ENCODE measurements at places on chromosomes 5 and 9. TPM values are rescaled to one million over a fixed set of nuclear protein-coding genes. Genes with fewer than 3 reads are reported as not detected.

Gene STOML2
- 100 TPM for total RNA-seq

Gene LCN2
- total RNA-seq = 143 TPM

Gene GABRA1
- total RNA-seq = not detected

Gene SV2C
- 0.60 TPM for total RNA-seq

Gene HEXB
- 101 TPM for total RNA-seq

Gene IL13
- total RNA-seq = not detected

Gene IL3
- not detected for total RNA-seq

Gene PCDHGC4
- 3.6 TPM for total RNA-seq

Gene PLAC8L1
- 1.1 TPM for total RNA-seq

Gene SLC45A2
- not detected for total RNA-seq

Gene C9orf50
- not detected for total RNA-seq

Gene PRUNE2
- total RNA-seq = 93.1 TPM

Gene FOXD4L4
- total RNA-seq = 0.47 TPM

Gene PRDM9
- not detected for total RNA-seq

Gene FOXD4L3
- not detected for total RNA-seq

Gene PCDHGA2
- total RNA-seq = 2.6 TPM

Gene NEUROG1
- total RNA-seq = not detected

Gene SPINK4
- not detected for total RNA-seq

Gene PRRX2
- 6.5 TPM for total RNA-seq

Gene RGS14
- 17.3 TPM for total RNA-seq

Gene FUBP3
- 58.4 TPM for total RNA-seq

Gene ANKRD33B
- 3.3 TPM for total RNA-seq

Gene ECSCR
- total RNA-seq = 31.1 TPM

Gene NR4A3
- total RNA-seq = 26.2 TPM

Gene SLCO6A1
- total RNA-seq = not detected

Gene SNCAIP
- total RNA-seq = 3.3 TPM

Gene POLR3G
- total RNA-seq = 2.1 TPM

Gene SPATA6L
- total RNA-seq = 23.1 TPM

Gene NELFB
- total RNA-seq = 45.2 TPM

Gene CETN3
- 26.1 TPM for total RNA-seq

Gene PCDHGA4
- 4.2 TPM for total RNA-seq

Gene PRR16
- 4.2 TPM for total RNA-seq

Gene ZNF484
- 17.8 TPM for total RNA-seq

Gene ZBED3
- total RNA-seq = 14.7 TPM

Gene DMRT3
- not detected for total RNA-seq

Gene MYMK
- not detected for total RNA-seq

Gene SOWAHA
- 6.8 TPM for total RNA-seq

Gene DPYSL3
- total RNA-seq = 130 TPM

Gene PIP5K1B
- 13.8 TPM for total RNA-seq

Gene ANXA2R
- total RNA-seq = 4.4 TPM
